ENCODE measurements at places on chromosomes 5 and 9. TPM values are rescaled to one million over a fixed set of nuclear protein-coding genes. Genes with fewer than 3 reads are reported as not detected.

- DNase-seq = no peak
Measured at GRCh38 chr9:96187151-96187555, 114.8 kb downstream of the HSD17B3 start.

DNA sequence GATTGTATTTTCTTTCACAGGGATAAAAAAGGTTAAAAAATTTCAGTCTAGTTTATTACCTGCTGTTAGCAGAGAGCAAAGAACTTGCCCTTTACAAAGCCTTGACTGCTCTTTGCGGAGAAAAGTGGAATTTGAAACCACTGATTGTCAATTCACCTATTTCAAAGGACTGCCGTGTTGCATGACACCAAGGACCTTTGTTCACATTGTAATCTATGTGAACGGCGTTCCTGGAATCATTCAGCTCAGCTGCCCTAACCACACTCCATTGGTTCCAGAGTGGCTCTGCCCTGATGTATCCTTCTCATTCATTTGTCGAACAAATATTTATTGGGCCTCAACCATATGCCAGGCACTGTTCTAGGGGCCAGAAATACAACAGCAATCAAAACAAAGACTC is 377.5 kb upstream of the RFX3 start:
- no peak for DNase-seq

DNA sequence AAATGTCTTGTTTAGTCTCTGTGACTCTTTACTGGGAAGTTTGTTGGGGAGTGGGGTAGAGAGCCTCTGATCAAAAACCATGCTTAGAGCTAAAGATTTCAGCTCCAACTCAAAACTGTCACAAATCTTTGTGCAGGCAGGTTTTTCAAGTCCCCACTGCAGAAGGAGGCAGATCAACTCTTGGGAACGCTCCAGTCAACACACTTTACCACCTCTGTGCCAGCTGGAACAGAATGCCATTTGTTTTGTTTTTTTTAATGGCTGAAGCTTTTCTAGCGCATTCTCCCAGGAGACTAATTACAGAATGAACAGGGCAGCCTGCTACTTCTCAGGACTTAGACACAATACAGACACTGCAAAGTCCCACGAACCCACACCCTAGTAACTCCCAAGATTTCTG is 17.9 kb upstream of the LHX6 start:
- no peak for DNase-seq

DNA sequence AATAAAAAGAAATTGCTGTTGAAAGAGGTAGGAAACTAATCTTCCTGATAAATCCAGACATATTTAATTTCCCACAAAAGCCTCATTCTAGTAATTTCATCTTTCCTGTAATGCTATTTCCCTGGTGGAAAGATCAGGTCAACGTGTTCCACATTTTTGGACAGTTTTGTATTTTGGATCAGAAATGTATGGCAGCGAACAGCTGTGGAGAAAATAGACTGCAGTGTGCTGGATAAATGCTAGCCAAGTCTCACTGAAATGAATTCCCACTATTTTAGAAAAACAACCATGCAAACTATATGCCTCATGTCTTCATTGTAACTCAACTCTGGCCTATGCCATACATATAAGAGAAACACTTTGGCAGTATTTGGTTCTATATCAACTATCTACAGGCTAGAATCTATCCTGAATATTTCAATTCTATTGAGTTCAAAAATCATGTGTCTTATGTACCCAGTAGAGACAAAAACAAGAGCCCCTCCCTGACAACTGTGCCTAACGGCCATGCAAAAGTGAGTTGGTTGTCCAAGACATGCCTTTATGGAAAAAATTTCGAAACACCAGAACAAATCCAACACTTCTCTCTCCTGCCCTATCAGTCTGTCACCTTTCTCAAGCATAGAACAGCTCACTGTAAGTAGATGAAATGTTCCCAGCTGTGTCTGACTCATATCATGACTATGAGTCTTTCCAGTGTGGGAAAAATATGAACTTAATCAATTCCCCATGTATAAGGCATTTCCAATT is 191.3 kb upstream of the NREP start:
- no peak for DNase-seq

DNA sequence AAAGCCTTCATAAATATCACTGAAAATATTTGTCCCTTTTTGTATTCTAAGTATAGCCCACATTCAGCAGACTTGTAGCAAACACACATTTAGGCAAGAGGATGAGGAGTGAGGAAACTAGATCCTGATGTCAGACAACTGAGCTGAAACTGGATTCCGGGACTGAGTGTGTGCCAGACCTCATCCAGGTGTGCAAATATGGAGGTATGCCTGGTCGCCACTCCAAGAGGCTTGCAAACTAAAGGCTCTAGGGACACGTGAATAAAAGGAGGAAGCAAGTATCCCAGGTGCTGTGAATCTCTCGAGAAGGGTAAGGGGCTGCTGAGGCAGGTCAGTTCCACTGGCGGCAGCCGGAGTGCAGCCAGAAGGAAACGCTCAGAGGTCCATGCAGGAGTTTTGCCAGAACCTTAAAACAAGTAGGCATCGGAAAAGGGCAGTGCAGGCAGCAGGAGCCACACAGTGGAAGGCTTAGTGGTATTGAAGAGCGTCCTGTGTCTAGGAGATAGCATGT is 77.4 kb upstream of the ALDH1B1 start:
- no peak for DNase-seq

GRCh38 chr9:90778746-90779145 is 22.9 kb upstream of the SYK start:
- DNase-seq = no peak

- no peak for DNase-seq
Measured at GRCh38 chr5:157951673-157952373, 92.9 kb upstream of the CLINT1 start.

DNA sequence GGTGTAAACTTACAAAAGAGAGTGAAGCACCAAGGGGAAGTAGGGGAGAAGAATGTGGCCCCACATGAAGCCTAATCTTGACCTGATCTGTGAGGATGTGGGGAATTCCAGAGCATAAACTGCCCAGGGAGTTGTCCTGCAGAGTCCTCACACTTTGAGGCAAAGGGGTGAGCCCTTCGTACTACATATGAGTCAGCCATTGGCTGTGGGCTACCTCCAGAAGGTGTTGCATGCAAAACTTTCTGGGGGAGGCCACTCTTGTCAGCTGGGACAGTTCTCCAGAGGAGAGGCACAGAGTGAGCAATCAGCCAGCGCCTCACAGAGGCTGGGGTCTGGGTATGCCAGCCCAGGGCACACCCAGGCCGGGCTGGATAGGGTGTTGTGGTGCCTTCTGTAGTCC is 98.1 kb upstream of the NMUR2 start:
- DNase-seq = no peak

DNA sequence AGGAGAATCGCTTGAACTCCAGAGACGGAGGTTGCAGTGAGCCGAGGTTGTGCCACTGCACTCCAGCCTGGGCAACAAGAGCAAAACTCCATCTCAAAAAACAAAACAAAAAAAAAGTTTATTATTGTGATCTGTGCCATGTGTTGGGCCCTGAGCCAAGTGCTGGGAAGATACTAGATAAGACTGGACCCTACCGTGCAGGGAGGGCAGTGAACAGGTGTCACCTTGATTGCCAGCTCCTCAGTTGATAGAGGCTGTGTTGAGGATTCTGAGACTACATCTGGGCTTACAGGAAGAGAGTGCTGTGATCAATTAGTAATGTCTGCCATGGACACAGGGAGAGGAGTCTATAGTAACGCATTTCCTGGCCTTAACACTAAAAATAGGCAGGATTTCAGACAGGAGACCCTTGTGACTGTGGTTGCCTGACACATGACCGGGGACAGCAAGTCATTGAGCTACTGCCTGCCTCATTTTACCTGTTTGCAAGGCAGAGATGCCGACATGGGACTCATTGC is 201.5 kb downstream of the C9orf50 start:
- DNase-seq = no peak

DNA sequence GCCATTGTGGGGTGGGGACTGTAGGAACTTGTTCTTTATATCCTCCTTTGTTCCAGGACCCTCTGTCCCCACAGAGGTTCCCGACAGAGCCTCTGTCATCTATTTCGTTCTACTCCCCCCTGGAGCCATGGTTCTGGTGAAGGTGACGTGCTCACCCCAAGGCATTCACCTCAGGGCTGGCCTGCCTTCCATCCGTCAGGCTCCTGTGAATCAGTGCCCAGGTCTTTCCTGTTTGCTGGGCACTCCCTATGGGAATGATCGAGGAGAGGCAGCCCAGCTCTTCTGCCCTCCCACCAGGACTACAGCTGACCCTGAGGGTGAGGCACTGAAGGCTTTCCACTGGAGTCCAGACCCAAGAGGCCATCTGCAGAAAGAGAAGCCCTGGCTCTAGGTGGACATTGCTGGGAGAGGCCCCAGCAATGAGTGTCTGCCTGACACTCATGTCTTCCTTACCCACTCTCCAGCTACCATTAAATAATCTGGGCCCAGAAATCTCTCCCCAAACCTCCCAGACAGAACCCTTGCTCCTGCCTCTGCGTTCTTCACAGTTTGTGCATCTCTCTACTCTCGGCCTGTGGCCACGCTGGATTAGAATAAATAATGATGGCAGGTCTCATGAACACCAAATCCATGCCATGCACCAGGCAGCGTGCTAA is 214.2 kb downstream of the FSTL4 start:
- DNase-seq = no peak

DNA sequence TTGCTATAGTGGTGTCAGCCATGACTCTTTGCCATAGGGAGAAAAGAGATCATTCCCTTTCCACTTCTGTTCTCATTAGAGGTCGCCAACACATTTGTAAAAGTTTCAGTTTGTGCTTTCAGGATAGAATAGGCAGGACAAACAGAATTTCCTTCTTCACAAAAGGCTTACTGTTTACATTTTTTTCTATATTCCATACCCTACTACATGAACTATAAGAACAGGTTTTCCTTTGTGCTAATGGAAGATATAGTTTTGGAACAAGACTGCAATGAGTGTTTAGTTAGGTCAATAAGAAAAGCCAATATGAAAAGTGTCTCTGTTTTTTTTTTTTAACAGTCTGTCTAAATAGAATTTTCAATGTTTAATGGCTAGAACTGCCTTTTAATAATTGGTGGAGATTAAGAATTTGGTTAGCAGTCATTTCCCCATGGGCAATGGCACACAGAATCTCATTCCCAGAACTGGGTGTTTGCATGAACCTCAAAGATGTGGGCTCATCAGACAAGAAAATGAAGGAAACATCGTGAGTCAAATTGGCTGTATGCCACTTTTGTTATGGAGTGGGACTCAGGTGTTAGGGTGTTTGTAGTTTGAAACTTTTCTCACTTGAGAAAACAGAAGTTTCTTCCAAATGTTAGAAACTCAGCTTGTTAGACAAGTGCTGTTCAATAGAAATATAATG is 75.2 kb upstream of the PRLR start:
- DNase-seq = no peak

DNA sequence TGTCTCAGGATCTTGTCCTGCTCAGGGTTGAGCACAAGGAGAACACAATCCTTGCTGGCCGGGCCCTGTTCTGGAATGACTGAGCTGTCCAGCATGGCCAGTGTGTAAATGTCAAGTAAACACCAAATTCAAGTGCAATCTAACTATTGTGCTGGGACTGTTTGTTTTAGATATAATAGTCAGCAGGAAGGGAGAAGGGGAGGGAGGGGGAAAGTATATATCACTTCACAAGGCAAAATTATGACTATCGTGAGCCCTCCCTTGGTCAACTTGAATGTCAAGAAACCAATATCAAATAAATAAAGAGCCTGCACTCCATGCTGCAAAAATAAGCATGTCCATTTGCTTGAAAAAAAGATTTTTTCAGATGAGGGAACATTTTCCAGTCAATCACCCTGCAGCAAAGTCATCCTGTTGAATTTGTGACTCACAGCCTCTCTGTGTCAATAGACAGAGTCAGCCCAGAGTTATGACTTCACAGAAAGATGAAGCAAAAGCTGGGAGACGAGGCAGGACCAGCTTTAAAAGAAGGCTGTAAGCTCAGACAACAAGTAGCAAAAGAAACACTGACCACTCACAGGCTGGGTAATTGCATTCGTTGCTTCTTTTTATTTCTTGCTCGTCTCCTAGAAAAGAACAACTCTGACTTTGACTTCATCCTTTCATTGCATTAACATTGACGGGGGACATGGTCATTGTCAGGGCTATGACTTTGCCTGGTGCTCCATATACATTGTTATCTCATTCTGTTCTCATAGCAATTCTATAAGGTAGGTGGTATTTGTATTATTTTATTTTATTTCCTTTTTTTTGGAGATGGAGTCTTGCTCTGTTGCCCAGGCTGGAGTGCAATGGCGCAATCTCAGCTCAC is 15.3 kb upstream of the KLF4 start:
- DNase-seq = no peak

- DNase-seq = no peak
Measured at GRCh38 chr5:59104400-59105127, 521.7 kb downstream of the RAB3C start.

GRCh38 chr9:89874351-89875321 is 269.8 kb downstream of the GADD45G start:
- peak; percentile 48 for DNase-seq

GRCh38 chr5:42592401-42593140 is 164.0 kb upstream of the CCDC152 start:
- DNase-seq = no peak

DNA sequence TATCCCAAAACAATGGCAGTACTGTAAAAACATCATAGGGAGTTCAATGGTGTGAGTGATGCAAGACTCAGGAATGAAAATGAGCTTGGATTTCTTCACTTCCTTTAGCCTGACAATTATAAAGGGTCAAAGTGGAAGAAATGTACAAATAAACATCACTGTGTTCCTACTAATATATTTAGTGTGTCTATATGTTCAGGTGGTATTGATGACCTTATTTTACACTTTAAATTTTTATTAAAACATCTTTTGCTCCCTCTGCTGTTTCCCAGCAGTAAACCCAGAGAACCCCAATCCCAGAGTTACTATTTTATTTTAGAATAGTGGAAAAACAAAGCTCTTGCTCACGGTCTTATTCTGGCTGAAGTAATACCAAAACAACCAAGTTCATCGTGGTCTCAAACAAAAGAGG is 2.0 kb downstream of the LOX start:
- DNase-seq = no peak

DNA sequence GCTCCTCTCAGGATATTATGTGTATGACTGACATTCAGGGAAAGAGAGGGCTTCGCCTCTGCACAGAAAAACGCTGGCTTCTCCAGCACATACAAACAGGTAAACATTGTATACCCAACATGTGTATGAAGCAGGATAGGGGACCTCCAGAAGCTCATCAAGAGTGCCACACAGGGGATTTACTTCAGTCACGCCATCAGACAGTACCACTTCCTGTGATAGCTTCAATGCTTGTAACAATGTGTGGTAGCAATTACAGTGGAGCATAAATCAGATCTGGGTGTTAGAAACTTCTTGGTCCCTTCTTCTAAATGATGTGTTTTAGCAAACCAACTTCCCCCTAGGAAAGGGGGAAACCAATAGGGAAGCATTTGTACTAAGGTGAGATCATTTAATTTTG is 160.8 kb downstream of the TSSK1B start:
- DNase-seq = no peak

- DNase-seq = no peak
Measured at GRCh38 chr9:32136700-32137339, 247.6 kb upstream of the ACO1 start.

- no peak for DNase-seq
Measured at GRCh38 chr5:74391410-74391809, 249.1 kb downstream of the ENC1 start.

GRCh38 chr5:133847301-133847700 is 121.1 kb downstream of the C5orf15 start:
- no peak for DNase-seq

The OR1Q1 gene
- not detected for total RNA-seq

The BTNL3 gene
- not detected for total RNA-seq

The DIPK1B gene
- total RNA-seq = 11.6 TPM

The FRRS1L gene
- 12.8 TPM for total RNA-seq

The IFT74 gene
- 22.6 TPM for total RNA-seq

The SNX30 gene
- total RNA-seq = 10.7 TPM

The GCNT1 gene
- 9.2 TPM for total RNA-seq

All from sciatic nerve (tissue), 2 donors.